Naive thymus-derived CD4-positive, alpha-beta T cell (primary cell): ENCODE measurements at places on chromosomes 13 and 19.

GRCh38 chr19:45873219-45873772 lies 9.2 kb downstream of the FOXA3 start:
- DNase-seq, result no peak

GRCh38 chr13:26983543-26984320 lies 187.9 kb downstream of the USP12 start:
- no peak for DNase-seq

DNA sequence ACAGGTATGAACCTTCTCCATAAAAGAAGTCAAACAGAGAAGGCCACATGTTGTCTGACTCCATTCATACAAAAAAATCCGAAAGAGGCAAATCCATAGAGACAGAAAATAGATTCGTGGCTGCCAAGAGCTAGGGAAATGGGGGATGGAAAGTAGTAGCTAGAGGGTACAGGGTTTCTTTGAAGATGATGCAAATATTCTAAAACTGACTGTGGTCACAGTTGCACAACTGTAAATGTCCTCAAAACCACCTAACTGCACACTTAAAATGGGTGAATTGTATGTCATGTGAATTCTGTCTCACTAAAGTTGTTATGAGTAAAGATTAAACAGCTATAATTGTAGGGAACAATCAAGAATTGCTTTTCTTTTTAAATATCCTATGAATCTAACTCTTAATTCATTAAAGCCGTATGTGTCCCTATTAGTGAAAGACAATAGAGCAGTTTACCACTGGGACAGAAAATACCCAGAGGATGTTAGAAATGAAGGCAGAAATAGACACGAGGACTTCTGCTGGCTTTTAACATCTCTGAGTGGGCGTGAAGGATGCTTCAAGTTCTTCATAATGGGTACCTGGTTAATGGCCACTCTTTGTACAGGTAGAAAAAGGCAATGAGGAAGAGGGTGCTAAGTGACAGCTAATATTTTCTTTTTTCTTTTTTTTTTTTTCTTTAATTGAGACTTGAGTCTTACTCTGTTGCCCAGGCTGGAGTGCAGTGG lies 21.2 kb downstream of the INSR start:
- DNase-seq, result no peak

GRCh38 chr13:30313311-30313710 lies 6.0 kb upstream of the KATNAL1 start:
- DNase-seq, result no peak

GRCh38 chr13:40176242-40176641 lies 490.2 kb downstream of the FOXO1 start:
- no peak for DNase-seq
